ENCODE measurements at places on chromosomes 2 and 18.

- no peak for DNase-seq
These were observed 259.7 kb downstream of the TCF4 start for GRCh38 chr18:55328301-55328700.

- no peak for DNase-seq
These were observed 12.9 kb upstream of the TFPI start for GRCh38 chr2:187567126-187567525.

DNA sequence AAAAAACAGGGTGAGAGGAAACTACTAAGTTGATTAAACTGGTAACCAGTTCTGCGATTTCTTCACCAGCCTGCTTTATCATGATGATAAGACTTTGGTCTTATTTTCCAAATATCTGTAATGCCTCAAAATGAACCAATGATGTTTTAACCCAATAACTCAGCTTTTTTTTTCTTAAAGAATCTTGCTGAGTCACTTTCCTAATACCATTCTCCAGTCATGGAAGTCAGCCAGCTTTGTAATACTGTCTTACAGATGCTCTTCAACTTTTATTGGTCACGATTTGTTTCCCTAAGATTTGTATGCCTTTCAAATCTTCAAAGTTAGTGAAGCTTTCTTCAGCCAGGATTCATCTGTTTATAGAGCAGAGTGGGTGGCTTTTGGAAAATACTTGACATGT lies 47.7 kb upstream of the SMIM21 start:
- no peak for DNase-seq

DNA sequence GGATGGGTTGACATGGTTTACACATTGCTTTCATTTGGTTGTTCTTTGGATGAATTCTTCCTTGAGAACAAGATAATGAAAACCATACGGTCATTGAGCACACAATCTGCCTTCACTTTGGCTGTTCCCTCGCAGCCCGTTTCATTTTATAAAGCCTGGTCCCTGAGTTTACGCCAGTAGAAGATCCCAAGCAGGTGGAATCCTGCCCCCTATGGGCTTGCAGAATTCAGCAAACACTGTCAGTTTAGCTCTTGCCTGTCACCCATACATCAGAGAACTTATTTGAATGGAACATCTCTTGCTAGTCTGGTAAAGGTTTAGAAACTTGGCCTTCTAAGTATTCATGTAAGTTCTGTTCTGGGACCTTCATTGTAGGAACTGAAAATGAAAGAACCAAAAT lies 666.4 kb upstream of the ZEB2 start:
- no peak for DNase-seq

GRCh38 chr2:191516260-191516659 lies 161.7 kb upstream of the NABP1 start:
- no peak for DNase-seq

DNA sequence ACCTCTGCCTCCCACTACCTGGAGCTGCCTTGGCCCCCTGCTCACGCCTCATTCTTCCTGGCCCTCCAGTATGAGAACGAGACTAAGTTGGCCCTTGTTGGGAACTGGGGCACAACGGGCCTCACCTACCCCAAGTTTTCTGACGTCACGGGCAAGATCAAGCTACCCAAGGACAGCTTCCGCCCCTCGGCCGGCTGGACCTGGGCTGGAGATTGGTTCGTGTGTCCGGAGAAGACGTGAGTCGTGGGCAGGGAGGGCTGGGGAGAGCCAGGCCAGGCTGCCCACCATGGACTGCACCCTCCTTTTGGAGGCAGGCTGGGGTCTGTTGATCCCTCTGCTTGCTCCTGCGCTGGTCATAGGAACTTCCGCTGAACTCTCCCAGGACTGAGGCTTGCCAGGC lies 114.7 kb downstream of the DYSF start:
- no peak for DNase-seq

All from esophagus squamous epithelium (tissue), 5 donors.